ENCODE measurements at places on chromosomes 3 and 15.

GRCh38 chr3:63921741-63922482 is 9.7 kb upstream of the SCAANT1 start:
- DNase-seq = no peak

DNA sequence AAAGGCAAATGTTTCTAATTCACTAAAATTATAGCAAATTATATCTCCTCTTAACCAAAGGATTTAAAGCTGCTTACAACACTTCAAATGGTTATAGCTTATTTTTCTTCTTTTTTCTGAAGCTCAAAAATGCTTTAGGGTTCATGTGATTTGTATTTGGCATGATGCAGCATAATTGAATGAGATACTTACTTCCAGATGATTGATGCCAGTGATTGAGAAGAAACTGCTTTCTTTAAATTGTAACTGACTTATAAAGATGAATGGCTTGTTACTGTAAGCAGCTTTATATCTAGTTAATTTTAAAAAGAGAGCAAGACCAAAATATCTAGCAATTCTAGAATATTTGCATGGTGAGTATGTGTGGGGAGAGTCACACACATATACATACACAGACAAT is 270.7 kb upstream of the THRB start:
- DNase-seq = no peak

GRCh38 chr15:100942656-100943425 is 23.7 kb downstream of the LRRK1 start:
- DNase-seq = no peak

GRCh38 chr15:52150043-52150825 is 37.7 kb upstream of the BCL2L10 start:
- DNase-seq = no peak

GRCh38 chr3:20905210-20905805 is 719.3 kb upstream of the SGO1 start:
- DNase-seq = no peak

DNA sequence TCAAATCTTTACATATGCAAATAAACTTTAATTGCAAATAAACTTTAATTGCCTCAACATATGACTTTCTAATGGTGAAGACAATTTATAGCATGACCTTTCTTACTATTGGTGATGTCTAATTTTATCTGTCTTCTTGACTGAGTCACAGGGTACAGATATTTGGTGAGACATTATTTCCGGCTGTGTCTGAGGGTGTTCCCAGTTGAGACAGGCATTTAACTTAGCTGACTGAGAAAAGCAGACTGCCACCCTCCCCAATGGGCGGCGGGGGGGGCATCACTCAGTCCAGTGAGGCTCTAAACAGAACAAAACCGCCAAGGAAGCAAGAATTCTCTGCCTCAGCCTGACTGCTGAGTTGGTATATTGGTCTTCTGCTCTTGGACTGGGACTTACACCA is 160.0 kb downstream of the TBL1XR1 start:
- no peak for DNase-seq

GRCh38 chr3:112598731-112599130 is 36.9 kb downstream of the SLC35A5 start:
- DNase-seq = no peak

- no peak for DNase-seq
Measured at GRCh38 chr3:66215106-66215505, 5.7 kb upstream of the SLC25A26 start.

GRCh38 chr15:40510201-40510600 is 39.4 kb downstream of the CHST14 start:
- DNase-seq = no peak

GRCh38 chr3:141401573-141402475 is 33.5 kb downstream of the ZBTB38 start:
- DNase-seq = peak; percentile 35

DNA sequence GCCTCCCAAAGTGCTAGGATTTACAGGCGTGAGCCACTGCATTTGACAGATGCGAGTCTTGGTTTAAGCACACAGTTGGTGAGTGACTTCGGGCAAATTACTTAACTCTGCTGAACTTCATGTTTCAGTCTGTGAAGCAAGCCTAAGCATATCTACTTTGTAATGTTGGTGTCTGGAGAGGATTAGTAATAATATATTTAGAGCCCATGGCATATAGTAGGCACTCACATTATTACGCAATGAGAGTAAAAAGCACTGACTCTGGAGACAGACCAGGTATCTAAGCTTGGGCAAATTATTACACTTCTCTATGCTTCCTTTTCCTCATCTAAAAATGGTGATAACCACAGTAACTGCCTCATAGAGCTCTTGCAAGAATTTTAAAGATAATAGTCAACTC is 208.7 kb upstream of the P2RY1 start:
- no peak for DNase-seq

GRCh38 chr3:67463656-67464055 is 190.8 kb downstream of the SUCLG2 start:
- no peak for DNase-seq

GRCh38 chr3:122405015-122405414 is 10.8 kb downstream of the WDR5B start:
- no peak for DNase-seq

DNA sequence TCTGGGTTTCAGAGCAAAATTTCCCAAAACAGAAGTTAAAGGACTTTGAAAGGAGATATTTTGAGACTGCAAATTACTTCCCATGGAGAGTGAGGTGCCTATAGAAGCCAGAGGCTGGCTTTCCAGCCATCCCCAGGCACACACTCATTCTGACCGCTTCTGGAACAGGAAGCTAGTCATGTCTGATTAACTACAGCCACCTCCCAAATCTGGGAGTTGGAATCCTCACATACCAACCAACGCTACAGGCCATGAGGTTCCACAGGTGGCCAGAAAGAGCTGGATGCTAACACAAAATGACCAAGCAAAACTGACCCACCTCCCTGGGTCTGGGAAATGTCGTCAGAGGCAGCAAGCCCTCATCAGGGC is 87.2 kb downstream of the SNRK start:
- DNase-seq = no peak

GRCh38 chr3:53155760-53156159 is 5.2 kb upstream of the PRKCD start:
- no peak for DNase-seq

GRCh38 chr15:66006986-66007385 is 137.7 kb downstream of the RAB11A start:
- no peak for DNase-seq

DNA sequence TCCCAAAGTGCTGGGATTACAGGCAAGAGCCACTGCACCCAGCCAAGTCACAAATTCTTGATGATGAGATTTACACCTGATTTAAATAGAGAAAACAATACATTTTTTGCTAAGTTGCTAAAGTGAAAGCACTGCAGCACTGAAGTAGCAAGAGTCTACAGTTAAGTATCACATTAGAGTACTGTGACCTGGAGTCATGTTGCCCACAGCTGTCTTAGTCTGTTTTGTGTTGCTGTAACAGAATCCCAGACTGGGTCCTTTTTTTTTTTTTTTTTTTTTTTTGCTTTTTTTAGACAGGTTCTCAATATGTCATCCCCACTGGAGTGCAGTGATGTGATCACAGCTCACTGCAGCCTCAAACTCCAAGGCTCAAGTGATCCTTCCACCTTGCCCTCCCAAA is 23.2 kb upstream of the GNB4 start:
- DNase-seq = no peak

- DNase-seq = no peak
Measured at GRCh38 chr3:177300842-177301241, 103.6 kb upstream of the TBL1XR1 start.

DNA sequence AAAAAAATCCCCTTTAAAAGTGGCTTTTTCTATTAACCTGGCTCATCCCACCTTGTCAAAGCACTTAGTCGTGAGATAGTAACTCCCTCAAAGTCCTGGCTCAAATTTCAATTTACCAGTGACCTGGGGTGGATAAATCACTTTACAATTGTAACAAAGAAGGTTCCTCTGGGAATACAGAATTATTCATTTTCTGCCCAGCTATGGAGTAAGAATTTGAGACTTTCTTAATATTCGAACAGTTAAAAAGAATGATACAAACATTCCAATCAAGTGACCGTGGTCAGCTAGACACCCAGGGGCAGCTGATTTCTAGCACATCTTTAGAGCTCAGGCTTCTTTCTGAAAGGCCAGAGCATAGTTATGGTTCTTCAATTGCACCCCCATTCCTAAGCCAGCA is 291.0 kb upstream of the TGFBR2 start:
- no peak for DNase-seq

GRCh38 chr3:95319921-95320494 is 1257.1 kb downstream of the NSUN3 start:
- no peak for DNase-seq

GRCh38 chr15:74824976-74825375 is 1.5 kb upstream of the CPLX3 start:
- DNase-seq = no peak

GRCh38 chr15:49669288-49669687 is 48.4 kb downstream of the DTWD1 start:
- no peak for DNase-seq

DNA sequence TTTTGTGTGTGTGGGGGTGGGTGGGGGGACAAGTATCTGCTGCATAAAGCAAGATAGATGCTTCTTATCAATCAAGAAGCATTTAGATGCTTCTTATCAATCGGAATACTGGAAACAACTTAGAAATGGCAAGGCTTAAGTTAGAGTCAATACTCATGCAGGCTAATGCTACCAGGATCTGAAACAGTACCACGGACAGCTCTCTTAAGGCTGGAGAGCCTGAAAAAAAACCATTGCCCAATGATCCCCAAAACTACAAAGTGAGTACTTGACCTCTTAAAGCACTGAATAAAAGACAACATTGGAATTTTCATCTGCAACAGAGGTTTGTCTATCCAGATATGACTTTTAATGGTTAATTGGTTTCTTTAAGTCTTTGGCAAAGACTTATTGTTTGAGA is 262.3 kb downstream of the GAP43 start:
- no peak for DNase-seq

DNA sequence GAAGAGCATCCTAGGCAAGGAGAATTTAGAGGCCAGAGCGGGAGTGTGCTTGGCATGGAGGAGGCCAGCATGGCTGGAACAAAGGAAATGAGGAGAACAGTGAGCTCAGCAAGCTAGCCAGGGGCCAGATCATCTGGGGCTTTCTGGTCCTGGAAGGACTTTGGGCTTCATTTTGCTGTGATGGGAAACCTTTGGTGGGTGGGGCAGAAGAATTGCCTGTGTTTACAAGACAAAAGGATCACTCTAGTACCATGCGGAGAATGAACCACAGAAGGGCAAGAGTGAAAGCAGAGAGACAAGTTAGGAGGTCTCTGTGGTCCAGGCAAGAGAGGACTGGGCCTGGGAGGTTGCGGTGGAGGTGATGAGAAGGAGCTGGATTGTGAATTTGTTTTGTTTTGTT is 61.6 kb upstream of the FOXP1 start:
- no peak for DNase-seq

GRCh38 chr3:154152741-154153140 is 31.6 kb downstream of the ARHGEF26 start:
- no peak for DNase-seq
